ENCODE measurements at places on chromosomes 6 and 20. TPM values are rescaled to one million over a fixed set of nuclear protein-coding genes. Genes with fewer than 3 reads are reported as not detected.

- DNase-seq: no peak
These were observed 71.4 kb downstream of the ALDH5A1 start for GRCh38 chr6:24566020-24566767.

GRCh38 chr6:55536391-55536956, 42.5 kb downstream of the HMGCLL1 start:
- peak; percentile 0 for DNase-seq

DNA sequence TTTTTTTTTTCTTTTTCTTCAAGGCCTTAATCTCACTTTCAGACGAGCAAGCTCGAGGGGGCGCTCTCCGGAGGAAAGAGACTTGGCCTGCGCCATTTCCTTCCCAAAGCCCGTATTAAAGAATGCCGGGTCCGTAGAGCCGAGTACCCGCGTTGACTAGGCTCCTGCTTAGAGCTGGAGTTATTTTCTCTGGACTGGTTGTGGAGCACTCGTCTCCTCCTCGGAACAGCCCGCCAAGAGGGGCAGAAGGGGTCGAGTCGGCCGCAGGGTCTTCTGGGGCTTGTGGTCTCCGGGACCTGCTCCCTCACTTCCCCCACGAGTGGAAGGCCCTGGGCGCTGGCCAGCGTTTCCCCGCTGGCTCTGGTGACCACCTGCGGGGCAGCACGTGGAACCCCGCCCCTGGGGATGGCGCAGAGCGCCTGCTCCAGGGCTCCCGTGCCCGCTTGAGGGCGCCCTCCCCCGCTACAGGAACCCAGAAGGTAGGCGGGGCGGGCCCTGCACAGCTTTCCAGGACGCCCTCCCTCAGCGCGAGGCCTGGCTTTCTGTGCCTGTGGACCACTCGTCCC, 2.7 kb upstream of the MEI4 start:
- DNase-seq: no peak

DNA sequence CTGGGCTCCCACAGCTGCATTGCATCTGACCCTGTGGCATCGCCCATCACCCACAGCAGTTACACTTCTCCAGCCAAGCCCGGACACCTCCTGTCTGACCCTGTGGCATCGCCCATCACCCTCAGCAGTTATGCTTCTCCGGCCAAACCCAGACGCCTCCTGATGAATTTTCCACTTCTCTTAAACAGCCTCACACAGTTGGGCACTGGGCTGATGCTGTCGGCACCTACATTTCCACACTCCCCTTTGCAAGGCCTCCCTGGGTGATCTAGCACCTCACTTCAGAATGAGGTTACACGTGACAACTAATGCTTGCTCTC, 175.2 kb upstream of the ARID1B start:
- no peak for DNase-seq

DNA sequence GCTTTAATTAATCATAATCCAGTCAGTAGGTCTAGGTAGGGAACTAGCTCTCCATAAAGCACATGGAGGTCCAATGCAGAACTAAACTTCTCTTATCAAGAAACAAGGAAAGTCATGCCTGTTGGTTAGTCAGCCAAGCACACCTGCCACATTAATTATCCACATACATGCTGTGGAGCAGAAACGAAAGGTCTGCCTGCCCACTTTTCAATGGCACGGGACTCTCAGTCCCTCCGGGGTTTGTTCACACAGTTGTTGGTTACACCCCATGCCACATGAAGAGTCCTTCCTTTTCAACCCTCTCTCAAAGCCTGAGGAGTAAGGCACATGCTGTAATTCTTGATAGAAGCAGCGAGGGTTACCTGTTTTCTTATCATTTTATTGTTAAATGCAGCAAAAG, 1096.4 kb upstream of the MAP3K7 start:
- DNase-seq: no peak

GRCh38 chr6:105835373-105835772, 250.8 kb upstream of the PRDM1 start:
- DNase-seq: peak; percentile 23

DNA sequence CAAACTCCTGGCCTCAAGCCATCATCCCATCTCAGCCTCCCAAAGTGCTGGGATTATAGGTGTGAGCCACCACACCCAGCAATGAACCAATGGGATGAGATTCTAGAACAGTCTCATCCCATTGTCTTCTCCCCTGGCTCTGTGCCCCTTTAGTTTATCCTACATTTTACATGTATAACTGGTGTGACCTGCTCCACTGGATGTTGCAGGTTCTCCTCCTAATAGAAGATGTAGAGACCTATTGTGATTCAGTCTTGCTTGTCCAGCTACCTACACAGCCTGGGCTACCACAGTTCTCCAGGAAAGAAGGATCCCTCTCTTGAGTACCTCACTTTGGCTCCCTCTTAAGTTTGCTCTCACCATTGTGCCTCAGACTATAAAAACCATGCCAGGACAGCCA, 2.0 kb upstream of the FKBPL start:
- DNase-seq: no peak

DNA sequence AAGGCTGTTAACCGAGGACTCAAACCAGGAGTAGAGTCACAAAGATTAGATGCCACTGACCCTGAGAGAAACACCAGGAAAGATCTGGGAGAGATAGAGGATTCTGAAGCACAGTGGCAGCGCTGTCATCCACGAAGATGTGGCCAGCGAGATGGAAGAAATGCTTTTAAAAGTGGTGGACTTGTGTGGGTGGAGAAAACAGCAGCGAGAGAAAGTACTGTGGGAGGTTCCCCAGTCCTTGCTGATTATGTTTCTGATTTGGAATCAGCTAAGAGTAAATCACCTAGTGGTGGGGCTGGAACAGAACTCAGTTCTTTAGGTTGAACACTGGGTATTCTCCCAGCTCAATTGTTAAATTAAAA, 435 bp upstream of the ZNF322 start:
- DNase-seq: peak; percentile 37

GRCh38 chr6:106534564-106534982, 94.7 kb downstream of the RTN4IP1 start:
- DNase-seq: no peak

DNA sequence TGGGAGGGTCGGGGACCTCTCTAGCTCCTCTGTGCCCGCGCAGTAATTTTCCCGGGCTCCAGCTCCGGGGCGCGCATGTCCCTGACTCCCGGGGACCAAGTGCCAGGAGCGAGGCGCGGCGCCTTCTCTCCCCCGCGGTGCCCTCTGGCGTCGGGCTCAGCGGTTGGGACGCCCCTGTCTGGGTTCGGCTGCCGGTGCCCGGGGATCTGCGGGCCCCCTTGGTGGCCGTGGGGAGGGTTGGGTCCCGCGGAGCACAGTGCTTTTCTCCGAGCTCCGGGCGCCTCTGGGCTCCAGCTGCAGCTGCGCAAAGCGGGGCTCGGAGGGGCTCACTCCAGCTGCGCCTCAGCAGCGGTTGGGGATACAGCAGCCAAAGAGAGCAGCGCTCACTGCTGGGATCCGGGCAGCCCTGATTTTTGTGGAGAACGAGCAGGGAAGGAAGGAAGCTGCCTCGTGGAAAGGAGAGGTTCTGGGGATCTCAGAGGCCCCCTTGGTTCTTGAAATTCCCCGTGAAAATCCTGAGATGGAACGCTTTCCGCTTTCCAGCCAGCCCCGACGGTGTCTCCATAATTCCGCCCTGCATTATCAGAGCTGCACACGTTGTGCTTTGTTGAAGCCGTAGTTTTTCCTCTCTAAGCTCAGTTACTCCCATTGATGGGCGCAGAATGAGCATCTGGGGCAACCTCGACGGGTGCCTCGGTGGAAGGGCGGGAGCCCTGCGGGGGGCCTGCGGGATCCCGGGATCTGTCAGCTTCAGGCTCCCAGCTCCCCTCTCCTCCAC, 861 bp downstream of the PPP1R14C start:
- no peak for DNase-seq

DNA sequence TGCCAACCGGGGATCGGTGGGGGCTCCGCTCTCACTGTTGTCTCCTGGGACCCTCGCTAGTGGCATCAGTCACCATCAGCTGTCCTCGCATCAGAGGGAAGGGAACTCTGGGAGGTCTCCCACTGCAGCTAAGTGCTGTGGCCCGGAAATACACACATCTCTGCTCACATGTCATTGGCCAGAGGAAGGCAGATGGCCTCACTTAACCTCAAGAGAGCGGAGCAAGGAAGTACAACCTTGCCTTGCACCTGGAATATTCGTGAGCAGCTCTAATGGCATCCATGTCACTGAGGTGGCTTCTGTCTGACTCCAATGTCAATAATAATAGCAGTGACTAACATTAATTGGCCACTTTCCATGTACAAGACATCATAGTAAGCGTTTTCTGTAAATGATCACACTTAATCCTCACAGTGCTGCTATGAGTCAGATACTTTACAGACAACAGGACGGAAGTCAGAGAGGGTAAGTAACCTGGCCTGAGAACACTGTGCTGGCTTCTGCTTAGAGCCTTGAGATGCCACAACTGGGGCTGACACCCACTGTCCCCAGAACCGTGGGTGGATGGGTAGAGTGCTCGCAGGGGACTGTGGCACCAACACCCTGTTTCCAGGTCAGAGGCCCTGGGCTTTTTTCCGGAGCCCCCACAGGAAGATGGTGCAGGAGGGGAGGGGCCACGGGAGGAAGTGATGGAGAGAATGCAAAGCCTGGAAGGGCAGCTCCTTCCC, 6.0 kb downstream of the LHFPL5 start:
- DNase-seq: peak; percentile 24

DNA sequence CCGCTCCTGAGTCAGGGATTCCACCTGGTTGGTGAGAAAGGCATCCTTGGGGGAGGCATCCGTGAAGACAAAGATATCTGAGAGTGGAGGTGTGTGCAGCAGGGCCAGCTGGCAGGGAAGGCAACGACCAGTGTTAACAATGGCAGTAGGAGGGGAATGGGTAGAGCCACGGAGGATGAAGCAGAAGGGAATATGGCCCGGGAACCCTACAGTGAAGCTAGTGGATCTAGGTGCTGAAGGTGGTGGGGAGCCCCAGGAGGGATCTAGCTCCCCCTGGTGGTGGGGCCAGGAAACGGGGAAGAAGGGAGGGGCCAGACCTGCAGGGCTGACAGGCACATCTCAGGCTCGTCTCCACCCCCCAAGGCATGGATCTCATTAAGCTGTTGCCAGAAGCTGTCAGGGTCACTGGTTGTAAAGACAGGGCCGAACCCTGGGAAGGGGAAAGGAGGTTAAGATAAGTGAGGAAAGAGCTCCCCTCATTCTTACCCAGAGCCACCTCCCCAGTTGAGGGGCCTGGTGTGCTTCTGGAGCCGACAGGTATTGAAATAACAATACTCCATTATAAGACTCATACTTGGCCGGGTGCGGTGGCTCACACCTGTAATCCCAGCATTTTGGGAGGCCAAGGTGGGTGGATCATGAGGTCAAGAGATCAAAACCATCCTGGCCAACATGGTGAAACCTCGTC, 7.3 kb downstream of the VWA7 start:
- peak; percentile 35 for DNase-seq

- DNase-seq: peak; percentile 88
These were observed 67.6 kb downstream of the BLOC1S5 start for GRCh38 chr6:7996538-7997111.

DNA sequence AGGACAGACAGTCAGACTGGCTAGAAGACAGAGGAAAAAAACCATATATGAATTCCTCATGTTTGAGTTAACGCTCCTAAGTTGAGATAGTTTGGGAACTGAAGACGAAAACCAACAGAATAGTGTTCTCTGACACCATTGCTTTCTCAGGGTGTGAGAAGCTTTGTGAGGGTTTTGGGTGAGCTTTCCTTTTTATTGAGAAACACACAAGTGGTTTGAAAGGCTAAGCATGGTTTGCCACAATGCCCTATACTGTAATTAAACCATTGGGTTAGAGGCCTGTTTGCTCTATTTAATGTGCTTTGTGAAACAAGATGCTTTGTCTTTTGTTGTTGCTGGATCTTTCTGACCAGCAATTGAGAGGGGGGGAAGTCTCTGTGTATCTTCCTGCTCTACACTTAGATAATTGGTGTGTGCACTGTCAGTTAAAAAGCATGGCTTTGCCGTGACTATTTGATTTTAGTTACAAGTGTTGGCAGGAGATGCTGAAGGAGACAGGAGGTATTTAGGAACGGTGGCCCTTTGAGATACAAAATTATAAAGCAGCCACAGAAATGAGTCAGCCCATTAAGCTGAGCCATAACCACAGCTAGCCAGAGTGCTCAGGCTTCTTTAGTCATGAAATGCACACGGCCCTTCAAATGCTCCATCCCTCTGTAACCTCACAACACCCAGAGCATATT, 273.0 kb upstream of the PREP start:
- peak; percentile 89 for DNase-seq

DNA sequence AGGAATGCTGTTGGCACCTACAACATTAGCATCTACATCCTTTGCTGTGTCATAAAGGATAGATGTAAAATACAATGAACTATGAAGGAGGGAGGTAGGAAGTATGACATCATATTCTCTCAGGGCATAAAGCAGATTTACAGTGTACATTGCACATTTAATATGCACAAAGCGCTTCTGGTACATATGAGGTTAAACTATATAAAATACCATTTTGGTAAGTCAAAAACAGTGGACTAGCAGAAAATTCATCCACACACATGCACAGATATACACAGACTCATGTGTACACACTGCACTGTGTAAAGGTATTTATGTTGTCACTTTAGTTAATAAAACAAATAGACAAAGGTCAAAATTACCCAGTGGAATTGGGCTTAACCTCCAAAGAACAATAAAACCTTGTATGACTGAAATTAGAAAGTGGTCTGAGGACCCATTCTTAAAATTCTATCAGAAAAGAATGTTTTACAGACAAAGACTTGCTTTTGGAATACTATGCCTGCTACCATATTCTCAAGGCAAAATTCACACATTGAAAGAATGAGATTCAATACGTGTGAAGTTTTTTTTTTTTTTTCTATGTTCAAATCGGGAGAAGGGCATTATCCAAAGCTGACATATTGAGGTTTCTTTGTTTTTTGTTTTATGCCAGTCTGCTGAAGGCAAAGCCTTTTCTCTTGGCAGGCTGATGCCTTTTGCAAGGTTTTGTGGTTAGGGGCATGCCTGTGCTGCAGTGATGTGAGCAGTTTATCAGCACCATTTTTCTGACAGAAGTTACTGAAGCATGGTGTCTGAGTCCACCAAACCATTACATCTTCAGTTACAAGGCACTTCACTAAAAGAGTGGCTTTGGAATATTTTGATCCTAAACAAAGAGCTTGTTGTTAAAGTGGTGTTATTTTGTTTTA, 199.0 kb downstream of the PLCB1 start:
- peak; percentile 26 for DNase-seq

DNA sequence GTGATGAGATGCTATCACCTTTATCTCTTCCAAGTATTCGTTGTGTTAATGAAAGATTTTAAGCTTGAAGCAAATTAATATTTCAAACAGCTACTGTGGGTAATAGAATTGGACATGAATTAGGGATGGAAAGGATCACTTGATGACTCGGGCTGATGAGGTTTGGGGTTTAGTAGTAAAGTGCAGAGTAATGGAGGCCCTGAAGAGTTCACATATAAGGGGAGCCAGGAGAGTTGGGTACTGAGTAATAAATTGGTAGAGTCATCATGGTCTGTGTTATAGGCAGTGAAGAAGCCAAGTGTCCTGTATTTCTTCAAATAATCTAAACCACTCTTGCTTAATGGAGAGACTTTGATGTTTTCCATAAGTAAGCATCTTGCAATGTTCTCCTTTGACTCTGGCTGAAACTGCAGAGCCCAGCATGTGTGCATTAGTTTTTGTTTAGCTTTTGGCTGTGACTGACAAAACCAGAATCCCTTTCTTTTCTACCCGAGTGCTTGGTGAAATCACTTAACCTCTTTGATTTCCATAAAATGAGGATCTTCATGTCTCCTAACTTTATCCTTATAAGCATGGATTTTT, 57.6 kb downstream of the L3MBTL3 start:
- DNase-seq: peak; percentile 20

Gene BCL2L1
- total RNA-seq: 59.9 TPM

Gene EPPIN
- not detected for total RNA-seq

Gene CD24
- total RNA-seq: 4.5 TPM

Gene PRSS16
- total RNA-seq: not detected

Gene RAD21L1
- not detected for total RNA-seq

Gene TASP1
- total RNA-seq: 6.5 TPM

Gene HLA-DRA
- total RNA-seq: 0.45 TPM

Gene PI3
- not detected for total RNA-seq

All from fibroblast of the aortic adventitia (primary cell).